Psoas muscle (tissue), 8 donors: ENCODE measurements at places on chromosomes 6 and 20. TPM values are rescaled to one million over a fixed set of nuclear protein-coding genes. Genes with fewer than 3 reads are reported as not detected.

DNA sequence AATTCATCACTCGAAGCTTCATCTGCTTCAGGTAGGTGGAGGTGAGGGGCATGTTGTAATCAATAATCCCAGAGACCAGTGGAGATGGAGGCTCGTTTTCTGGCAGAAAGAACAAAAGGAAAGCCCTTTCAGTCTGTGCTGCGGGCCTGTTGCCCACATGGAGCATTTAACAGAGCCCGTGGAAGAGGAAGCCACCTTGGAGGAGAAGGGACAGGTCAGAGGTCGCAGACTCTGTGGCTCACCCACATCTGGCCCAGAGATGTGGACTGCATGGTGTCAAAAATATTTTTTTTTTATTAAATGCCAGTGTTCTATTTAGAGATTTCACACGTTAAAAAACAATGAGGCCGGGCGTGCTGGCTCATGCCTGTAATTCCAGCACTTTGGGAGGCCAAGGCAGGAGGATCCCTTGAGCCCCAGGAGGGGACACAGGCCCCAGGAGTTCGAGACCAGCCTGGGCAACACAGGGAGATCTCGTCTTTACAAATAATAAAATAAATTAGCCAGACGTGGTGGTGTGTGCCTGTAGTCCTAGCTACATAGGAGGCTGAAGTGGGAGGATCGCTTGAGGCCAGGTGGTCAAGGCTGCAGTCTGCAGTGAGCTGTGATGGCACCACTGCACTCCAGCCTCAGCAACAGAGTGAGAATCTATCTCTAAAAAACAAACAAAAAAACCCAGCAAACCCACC is 73.6 kb downstream of the NOL4L start:
- DNase-seq = no peak

GRCh38 chr6:84065693-84066290 is 32.2 kb downstream of the MRAP2 start:
- DNase-seq = no peak

The FOXQ1 gene
- not detected for polyA plus RNA-seq

The TRIM15 gene
- not detected for polyA plus RNA-seq

DNA sequence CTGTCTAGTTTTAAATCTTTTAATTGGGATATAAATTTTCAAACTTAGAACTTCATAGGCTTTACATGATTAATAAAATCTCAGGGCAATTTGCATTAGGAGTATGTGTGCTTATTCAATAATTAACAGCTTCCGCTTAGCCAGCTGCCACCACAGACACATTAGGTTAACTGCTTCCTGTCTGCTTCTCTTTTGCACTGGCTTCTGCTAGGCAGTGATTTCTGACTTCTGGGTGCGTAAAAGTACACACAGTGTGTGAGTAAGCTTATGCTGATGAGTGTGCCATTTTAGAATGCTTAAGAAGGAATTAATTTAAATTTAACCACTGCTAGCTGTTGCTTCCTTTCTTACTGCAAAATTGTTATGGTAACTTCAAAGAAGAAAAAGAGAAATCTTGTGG is 73.9 kb downstream of the F13A1 start:
- no peak for DNase-seq

GRCh38 chr6:43468748-43469681 is 8.4 kb upstream of the TJAP1 start:
- no peak for DNase-seq

The HLA-DPB1 gene
- 11.0 TPM for polyA plus RNA-seq

The CSE1L gene
- 63.9 TPM for polyA plus RNA-seq

The FRK gene
- 1.3 TPM for polyA plus RNA-seq

GRCh38 chr6:75024828-75025227 is 181.0 kb downstream of the COL12A1 start:
- DNase-seq = no peak

GRCh38 chr6:93727447-93727846 is 308.1 kb upstream of the EPHA7 start:
- no peak for DNase-seq

DNA sequence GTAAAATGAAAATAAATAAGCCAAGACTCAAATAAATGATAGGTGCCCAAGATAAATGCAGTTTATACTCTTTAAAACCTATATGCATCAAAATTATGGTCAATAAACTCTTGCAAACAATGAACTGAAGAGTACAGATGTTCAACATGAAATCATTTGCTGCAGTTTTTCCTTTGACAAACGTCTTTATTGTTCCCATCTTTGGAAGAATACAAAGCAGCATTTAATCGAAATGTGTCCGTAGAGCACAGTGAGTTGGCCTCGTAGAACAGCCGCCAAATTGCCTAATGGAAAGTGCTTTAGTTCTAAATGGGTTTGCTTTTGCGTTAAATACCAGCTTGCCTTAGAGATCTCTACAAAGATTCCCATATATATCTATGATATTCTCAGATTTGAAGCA is 447.4 kb downstream of the PKHD1 start:
- no peak for DNase-seq

DNA sequence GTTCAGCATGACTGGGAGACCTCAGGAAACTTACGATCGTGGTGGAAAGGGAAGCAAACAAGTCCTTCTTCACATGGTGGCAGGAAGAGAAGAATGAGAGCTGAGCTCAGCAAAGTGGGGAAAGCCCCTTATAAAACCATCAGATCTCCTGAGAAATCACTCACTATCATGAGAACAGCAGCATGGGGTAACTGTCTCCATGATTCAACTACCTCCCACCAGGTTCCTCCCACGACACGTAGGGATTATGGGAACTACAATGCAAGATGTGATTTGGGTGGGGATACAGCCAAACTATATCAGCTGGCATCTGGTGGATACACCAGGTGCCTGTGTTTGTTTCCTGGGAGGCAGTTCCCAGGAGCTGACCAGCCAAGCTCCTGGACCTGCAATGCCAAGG is 4.9 kb downstream of the DDO start:
- no peak for DNase-seq

DNA sequence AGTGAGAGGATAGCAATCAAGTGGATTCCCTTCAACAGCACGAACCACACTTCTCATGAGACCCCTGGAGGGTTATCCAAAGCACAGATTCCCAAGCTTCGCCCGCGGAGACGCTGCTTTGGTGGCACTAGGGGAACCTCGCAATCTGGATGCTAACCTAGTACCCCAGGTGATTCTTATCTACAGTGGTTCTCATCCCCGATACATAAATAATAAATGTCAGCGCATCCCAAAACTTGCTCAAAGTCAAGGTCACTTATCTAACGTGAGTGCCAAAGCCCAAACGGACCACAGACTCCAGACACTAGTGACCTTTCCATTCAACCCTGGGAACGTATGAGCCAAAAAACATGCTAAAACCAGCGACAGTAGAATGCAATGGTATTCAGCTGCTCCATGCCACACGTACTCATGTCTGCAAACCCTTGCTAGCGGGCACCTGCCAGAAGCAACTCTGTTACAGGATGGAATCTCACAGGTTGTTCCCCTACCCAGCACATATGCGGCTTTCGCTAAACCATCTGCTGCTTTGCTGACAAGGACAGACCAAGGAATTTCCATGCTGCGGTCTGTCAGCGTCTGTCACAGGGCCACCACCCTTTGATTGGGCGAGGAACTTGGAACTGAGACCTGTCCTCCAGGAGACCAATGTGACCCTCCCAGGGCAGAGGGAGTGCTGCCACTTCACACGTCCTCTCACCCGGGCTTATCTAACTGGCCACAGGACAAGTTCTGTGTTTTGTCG is 16.8 kb downstream of the MYLK4 start:
- DNase-seq = peak; percentile 41

GRCh38 chr6:145814501-145815308 is at the start of gene FBXO30:
Gene FBXO30 (minus strand): TSS chr6:145814795. CDS start chr6:145806405, 8,390 bp downstream.
- peak; percentile 89 for DNase-seq

DNA sequence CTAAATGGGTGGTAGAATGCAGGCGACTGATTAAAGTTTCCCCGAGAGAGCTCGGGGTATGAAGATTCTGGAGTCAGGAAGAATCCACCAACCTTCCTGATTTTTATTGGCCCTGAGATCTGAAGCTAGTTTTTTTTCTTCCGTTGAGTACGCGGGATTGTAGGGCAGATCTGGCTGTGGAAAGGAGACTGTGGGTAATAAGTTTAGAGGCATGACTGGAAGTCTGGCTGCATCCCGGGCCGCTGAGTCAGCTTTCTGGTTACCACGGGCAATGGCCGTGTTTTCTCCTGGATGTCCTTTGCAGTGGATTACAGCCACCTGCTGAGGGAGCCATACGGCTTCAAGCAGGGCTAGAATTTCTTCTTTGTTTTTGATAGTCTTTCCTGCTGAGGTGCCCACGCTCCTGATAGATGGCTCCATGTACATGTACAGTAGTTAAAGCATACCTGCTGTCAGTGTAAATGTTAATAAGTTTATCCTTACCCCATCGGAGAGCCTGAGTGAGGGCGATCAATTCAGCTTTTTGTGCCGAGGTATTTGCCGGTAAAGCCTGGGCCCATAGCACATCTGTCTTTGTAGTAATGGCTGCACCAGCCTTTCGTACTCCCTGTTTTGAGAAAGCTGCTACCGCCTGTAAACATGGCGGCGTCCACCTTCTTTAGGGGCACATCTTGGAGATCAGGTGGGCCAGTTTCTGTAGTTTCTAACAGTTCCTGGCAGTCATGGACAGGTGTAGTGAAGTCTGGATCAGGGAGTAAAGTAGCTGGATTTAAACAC is 154.0 kb downstream of the TRIM27 start:
- DNase-seq = no peak

DNA sequence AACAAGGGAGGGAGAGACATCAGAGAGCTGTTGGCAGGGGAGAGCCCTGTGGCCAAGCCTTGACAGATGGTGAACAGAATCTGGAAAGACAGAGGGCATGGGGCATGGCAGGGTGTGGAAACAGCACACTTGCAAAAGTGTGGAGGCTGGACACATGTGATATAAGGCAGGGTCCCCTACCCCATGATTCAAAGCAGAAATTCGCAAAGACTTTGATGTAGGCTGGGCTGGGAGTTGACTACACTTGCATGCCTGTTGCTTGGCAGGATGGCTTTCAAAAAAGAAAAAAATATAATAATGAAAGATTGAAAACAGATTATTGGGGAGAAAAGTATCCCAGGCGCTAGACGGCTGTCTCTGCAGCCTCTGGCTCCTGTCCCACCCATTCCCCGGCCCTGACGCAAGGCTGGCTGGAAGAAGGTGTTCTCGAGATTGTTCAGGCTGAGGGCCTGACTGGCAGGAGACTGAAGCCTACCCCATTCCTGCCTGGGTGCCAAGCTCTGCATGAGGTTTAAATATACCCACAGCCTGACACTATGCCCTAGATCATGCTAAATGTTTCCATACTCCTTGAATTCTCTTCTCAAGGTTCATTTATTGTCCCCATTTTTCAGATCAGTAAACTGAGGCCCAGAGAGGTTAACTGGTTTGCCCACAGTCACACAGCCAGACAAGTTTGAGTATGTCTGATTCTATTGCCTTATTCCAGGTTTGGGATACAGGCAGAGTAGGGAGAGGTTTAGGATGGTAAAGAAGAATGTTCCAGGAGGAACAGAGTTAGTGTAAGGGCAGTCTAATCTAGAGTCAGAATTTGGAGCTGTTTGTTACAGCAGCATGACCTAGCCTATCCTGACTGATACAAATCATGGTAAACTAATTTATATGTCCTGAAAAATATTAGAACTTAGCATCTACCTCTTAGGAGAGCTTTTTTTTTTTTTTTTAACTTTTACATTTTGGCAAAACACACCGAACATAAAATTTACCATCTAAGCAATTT is 23.4 kb upstream of the CCN5 start:
- DNase-seq = peak; percentile 80

GRCh38 chr20:62080249-62080990 is 14.7 kb upstream of the TAF4 start:
- no peak for DNase-seq

GRCh38 chr20:36249450-36249849 is 13.2 kb downstream of the AAR2 start:
- no peak for DNase-seq

The TTI1 gene
- 11.4 TPM for polyA plus RNA-seq

The TFEB gene
- polyA plus RNA-seq = 16.1 TPM

DNA sequence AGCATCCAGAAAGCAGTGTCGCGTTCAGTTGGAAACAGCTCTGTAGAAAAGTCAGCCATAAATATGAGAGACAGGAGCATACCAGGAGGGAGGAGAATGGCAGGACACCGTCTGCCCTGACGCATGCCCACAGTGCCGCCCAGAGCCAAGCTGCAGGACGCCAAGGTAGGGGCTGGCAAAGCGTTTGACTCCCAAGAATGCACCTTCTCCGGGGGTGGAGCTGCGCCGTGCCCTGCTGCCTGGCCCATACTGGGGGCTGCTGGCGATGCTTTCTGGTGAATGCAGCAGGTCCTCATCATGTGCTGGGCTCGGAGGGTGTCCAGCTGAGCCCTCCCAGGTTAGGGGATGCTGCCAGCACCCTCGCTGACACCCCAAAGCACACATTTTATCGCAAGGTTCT is 349.8 kb downstream of the CDH4 start:
- DNase-seq = no peak

GRCh38 chr6:139539852-139540251 is 165.4 kb upstream of the CITED2 start:
- DNase-seq = peak; percentile 88

GRCh38 chr6:141050471-141050870 is 1082.3 kb upstream of the GJE1 start:
- no peak for DNase-seq

- DNase-seq = no peak
Measured at GRCh38 chr20:58818586-58819285, 32.0 kb downstream of the GNAS-AS1 start.
